ENCODE measurements at places on chromosomes 13 and 19.

DNA sequence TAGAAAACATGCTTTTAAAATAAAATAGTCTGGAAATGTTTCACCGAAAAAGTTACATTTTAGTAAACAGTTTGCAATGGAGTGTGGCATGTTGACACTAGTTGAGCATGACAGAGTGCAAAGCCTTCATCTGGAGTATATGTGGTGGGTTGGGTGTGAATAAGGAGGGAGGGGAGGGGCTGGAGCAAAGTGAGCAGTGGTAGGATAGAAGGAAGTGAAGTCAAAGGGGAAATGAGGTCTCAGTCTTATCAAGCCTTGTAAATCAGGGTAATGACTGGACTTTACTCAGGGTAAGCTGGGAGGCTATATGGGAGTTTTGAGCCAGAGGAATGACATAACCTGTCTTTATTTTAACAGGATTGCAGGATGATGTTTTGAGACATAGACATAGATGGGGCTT, 222.8 kb downstream of the PCDH20 start:
- no peak for DNase-seq

DNA sequence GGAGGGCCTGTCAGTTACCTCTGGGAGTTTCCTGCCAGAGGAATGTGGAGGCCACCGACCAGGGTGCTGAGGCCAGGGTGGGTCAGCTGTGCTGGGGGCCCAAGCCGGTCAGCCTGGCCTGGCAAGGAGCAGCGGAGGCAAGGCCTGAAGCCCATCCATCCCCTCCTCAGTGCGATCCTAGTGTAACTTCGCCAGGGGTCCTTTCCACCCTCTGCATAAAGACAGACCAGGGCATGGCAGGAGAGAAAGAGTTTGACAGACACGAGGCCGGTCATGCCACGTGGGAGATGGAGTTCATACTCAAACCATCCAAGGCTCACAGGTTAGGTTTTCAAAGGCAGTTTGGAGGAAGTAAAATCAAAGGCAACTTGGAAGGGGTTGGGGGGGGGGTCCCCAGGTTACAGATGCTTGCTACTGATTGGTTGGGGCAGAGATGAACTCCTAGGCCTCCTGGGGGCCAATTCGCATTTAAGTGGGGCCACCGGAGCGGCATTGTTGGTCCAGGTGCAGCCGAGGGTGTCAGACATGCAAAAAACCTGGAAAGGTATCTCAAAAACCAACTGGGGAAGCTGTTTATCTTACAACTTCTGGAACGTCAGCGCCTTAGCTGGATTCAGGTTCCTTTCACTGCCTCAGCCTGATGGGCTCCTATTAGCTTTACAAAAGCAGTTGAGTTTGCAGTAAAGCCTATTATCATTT, 36.8 kb upstream of the DPRX start:
- DNase-seq, result no peak

GRCh38 chr19:40502647-40503319, 36.0 kb downstream of the SPTBN4 start:
- no peak for DNase-seq

- no peak for DNase-seq
Measured at GRCh38 chr19:40411958-40412499, 1.1 kb downstream of the PRX start.

GRCh38 chr13:84744203-84744602, 861.9 kb upstream of the SLITRK1 start:
- no peak for DNase-seq

- DNase-seq, result no peak
Measured at GRCh38 chr13:19267746-19268145, 86.1 kb upstream of the TUBA3C start.

- DNase-seq, result no peak
Measured at GRCh38 chr19:17967257-17968051, 547 bp downstream of the KCNN1 start.

- peak; percentile 58 for DNase-seq
Measured at GRCh38 chr13:40402931-40403431, 263.5 kb downstream of the FOXO1 start.

GRCh38 chr19:31497709-31498108, 148.5 kb upstream of the TSHZ3 start:
- DNase-seq, result no peak

DNA sequence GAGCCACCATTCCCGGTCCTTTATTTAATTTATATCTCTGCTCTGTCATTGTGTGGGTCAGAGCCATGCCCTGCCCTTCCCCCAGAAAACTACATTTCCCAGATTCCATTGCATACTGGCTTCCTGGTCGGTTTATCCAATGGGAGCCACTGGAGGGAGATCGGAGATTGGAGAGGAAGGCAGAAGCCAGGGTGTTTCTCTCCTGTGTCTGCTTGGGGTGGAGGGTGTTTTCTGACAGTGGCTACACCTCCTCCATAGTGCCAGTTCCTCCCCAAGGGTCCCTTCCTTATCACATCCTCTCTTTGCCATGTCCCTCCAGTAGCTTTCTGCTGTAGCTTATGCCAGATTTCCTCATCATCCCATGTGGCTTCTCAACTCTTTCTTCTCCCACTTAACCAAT, 19.0 kb downstream of the OLFM2 start:
- DNase-seq, result peak; percentile 59

DNA sequence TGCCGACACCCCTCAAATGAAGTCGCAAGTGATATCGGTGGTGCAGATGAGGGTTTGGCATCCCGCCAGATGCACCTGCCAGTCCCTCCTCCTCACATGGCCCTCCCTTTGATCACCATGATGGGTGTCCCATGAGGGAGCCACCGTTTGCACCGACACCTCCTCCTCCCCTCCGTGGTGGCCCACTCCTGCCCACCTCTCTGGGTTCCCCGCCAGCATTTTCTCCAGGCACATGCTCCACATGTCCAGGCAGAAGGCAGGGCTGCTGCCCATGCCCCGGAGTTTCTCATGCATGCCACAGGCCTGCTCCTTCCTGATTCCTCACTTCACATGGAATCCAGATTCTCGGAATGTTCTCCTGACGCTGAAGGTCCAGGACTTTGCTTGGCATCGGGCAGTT, 49.3 kb downstream of the COL4A2 start:
- DNase-seq, result no peak

- peak; percentile 94 for DNase-seq
Measured at GRCh38 chr13:100887729-100888151, 213.1 kb upstream of the TMTC4 start.

DNA sequence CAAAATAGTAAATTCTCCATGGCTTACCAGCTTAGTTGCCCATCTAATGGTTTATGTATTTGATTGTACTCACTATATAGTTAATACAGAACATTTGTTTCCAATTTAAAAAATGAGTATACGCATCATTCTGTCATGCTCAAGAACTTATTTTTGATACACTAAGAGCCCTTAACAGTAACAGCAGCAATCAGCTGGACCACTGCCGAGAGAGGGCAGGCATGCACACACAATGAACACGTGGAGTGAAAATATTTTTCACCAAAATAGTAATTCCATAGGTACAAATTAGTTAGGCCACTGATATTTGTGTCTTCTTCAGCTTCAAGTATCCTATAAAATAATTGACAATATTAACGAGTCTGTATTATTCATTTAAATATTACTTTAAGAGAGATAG, 109.9 kb downstream of the KLF12 start:
- peak; percentile 12 for DNase-seq

DNA sequence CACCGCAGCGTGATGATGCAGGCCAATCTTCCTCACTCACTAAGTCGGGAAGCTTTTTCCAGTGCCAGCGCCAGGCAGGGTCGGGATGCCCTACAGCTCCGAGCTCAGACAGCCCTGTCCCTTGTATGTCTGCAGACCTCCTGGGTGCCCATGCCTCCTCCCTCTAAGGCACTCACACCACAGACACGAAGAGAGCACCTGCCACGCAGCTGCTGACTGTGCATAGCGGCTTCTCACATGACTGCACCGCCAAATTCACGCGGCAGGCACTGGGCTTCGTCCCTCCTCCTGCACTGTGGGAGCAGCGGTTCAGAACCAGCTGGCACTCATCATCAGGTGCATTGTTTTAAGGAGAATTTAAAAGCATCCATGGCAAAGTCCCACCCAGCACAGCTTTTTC, 88.1 kb downstream of the SLC7A1 start:
- no peak for DNase-seq

DNA sequence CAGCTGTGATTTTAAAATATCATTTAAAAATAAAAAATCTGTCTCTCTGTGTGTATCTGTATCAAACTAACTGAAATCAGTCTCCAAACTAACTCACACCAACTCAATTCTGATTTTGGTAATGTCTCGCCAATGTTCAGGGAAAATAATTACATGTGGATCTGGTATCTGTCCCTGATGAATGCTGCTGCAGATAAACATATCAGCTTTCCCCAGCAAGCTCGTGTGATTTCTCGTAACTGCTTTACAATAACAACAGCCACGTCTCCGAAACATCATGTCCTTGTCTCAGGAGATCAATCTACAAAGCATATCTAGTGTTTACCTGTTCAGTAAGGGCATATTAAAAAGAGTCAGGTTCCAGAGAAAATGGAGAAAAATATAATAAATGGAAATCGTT, 129.0 kb downstream of the IRS2 start:
- no peak for DNase-seq

GRCh38 chr19:16206046-16206605, 8.4 kb downstream of the AP1M1 start:
- DNase-seq, result no peak

- no peak for DNase-seq
Measured at GRCh38 chr13:99015606-99016490, 38.0 kb upstream of the DOCK9 start.

DNA sequence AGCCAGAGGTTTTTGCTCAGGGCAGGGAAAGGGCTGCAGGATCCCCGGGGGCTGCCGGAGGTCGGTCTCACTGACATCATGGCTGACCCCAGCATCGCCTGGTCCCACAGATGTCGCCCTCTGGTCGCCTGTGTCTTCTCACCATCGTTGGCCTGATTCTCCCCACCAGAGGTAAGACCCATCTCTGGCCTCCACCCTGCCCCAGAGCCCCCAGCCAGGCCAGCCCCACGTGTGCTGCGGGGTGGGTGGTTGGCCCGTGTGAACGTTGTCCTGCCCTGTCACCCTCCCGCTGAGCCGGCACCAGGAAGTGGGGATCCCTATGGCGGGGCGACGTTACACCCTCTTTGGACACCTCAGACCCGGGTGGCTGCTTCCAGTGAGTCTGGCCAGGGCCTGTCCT, 906 bp downstream of the FXYD5 start:
- no peak for DNase-seq

GRCh38 chr13:61738236-61738750, 322.6 kb upstream of the PCDH20 start:
- no peak for DNase-seq

GRCh38 chr19:10797078-10797477, 38.9 kb downstream of the TMED1 start:
- no peak for DNase-seq

DNA sequence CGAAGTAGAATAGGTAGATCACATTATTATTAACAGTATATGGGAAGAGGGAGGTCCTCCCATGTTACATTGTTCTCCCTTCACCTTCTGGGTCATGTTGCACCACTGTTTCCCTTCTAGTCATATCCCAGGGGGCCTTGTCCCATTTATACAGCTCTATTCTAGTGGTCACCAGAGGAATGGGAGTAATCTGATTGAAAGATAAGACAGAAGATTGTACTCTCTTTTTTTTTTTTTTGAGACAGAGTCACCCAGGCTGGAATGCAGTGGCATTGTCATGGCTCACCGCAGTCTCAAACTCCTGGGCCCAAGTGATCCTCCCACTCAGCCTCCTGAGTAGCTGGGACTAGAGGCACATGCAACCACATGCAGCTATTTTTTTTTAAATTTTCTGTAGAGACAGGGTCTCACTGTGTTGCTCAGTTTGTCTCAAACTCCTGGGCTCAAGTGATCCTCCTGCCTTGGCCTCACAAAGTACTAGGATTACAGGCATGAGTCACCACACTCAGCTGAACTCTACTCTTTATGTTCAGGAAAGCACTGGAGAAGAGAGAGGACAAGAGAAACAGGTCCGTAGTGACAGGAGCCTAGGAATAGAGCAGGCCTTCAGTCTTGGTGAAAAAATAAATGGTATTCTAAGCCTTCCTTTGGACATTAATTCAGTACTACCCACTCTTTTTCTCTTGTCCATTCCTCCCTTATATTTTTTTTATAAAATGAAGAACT, 4.3 kb upstream of the ZNF529 start:
- no peak for DNase-seq

- no peak for DNase-seq
Measured at GRCh38 chr13:20482275-20482761, 43.3 kb downstream of the CRYL1 start.

DNA sequence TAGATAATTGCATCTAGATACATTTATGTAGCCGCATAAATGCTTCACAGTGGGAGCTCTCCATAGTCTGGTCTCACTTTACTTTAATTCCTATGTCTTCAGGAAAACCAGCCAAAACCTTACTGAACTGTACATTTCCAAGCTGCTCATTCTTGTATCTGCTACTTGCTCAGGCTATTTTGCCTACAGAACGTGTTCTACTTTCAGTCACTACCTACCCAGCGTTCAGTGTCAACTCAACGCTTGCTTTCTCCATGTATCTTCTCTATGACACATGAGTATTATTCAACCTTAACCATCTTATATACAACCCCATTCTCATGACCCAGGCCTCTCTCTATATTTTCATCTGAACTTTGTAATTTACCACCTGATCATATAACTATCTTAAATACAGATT, 101.9 kb downstream of the KLF12 start:
- no peak for DNase-seq

DNA sequence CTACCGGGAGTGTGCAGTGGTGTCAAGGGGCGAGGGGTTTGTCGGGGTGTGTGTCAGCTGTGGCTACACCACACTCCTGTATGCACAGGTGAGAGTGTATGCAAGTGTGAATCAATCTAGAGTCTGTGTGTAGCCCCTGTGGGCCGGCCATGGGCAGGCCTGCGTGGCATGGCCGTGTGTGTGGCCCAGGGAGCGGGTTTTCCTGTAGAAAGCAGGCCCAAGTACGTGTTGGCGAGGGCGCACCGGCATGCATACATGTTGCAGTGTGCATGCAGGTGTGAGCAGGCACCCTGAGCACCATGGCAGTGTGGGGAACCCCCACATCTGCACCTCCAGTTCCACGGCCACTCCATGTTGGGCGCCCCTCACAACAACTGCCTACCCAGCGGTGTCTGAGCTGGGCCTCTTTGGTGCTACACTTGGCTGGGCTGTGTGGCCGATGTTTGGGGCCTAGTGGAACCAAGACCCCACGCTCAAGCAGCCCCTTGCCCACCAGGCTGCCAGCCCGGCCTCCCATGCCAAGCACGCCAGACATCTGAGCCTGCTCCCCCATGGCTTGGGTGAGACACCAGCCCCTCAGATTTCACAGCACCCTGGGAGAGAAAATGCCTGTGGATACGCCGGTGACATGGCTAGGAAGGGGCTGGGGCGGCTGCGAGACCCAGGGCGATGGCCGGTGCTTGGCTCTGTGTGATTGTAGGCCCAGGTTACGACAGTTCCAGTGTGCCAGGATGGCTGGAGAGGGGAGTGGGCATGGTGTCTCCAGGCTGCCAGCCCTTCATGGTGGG, 2.1 kb downstream of the NFIX start:
- DNase-seq, result no peak

DNA sequence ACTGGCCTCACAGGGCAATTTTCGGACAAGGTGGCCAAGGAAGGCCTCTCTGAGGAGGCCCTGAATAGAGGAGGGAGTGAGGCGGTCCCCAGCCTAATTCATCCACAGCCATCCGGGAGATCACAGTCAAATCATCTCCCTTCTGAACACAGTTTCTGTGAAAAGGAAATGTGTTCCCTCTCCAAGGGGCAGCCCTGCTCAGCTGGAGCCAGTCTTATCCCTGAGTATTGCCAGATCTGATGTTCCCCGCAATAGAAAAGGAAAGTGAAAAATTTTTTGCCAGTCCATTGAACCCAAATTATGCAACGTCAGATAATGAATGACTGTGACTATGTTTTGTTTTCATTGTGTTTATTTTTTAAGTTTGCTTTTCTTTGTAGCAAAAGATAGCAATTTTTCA, 125.9 kb downstream of the SIPA1L3 start:
- DNase-seq, result no peak

- DNase-seq, result no peak
Measured at GRCh38 chr19:1608359-1609102, 3.3 kb upstream of the UQCR11 start.

All from fibroblast of skin of right quadriceps (primary cell).